Umbilical cord (tissue), 2 donors: ENCODE measurements at places on chromosomes 2 and 18.

DNA sequence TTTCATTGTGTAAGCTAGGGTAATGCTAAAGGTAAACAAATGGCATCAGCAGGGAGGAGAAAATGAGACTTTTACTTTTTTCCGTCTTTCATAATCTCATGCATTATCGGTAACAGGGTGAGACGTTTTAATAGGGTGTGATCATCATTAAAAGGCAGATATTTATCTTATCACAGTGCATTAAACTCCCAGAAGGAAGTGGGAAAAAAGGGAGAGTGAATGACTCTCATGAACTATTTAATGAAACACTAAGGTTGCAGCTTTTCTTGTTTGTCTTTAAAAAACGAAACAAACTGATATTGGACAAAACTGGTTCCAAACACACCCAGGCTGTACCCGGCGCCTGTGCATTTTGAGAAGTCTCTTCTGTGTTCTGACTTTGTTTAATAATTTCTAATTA lies 1936.8 kb upstream of the PIK3C3 start:
- no peak for DNase-seq

DNA sequence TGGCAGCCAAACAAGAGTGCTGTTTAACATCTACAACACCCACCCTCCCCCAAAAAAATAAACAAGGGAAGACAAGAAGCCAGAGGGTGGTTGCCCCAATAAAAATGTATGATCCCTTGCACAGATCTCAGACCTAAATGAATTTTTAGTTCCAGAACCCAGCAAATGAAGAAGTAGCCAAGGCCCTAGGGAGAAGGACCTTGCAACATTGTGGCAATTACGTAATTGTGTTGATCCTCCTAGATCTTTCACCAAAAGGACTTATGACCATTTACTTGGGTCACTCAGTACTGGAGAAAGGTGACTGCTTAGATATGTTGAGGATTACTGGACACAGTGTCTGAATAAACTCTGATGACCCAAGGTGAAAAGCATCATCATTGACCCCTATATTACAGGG lies 1393.8 kb downstream of the LRP1B start:
- DNase-seq: no peak

- DNase-seq: no peak
Observed at GRCh38 chr2:37653805-37654378, 17.6 kb downstream of the CDC42EP3 start.

DNA sequence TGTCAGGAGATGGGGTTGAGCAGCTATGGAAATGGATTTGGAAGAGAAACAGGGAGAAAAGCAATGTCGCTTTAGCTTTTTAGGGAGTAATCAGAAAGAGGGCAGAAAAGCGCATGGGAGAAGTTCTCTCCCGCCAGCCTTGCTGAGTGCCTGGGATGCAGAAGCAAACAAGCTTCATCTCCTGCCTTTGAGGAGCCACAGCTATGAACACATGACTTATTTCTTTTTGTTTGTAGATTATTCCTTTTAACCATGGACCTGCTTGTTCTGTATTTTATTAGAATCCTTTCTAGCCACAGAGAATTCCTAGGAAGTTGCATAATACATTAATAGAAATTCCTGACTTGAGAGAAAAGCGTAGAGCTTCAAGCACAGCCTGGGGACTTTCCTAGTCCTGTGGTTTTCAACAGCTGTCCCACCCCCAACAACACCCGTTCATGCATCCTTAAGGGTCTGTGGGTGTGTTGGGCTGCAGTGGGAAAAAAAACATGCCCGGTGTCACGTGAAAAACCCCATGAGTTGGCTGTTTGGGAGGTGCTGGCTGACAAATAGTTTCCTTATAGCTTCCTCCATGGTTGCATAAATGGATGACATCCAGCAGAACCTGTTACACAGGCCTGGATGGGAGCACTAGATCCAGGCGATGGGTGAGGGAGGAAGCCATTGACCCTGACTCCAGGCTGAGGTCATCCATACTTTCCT lies 14.9 kb downstream of the SLC9A4 start:
- DNase-seq: peak; percentile 3

GRCh38 chr2:200689115-200689514 lies 103.3 kb downstream of the AOX1 start:
- no peak for DNase-seq

- no peak for DNase-seq
Observed at GRCh38 chr2:10165282-10165681, 42.7 kb downstream of the RRM2 start.

GRCh38 chr2:86014493-86014892 lies 91.2 kb downstream of the POLR1A start:
- no peak for DNase-seq

GRCh38 chr2:207064128-207064690 lies 101.5 kb downstream of the KLF7 start:
- DNase-seq: no peak

GRCh38 chr2:135844301-135844895 lies 7.4 kb upstream of the LCT start:
- peak; percentile 89 for DNase-seq

DNA sequence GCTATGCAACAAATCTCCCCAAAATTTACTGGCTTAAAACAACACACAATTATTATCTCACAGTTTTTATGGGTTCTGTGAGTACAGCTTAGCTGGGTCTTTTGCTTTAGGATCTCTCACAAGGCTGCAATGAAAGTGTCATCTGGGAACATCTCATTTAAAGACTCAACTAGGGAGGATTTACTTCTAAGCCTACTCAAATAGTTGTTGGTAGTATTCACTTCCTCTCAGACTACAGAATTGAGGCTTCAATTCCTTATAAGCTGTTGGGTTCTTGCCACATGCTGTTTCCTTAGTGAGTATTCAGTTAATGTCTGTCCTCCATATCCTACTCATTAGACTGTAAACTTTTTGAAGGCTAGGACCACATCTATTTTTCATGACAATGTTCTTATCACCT lies 72.3 kb downstream of the MDH1 start:
- peak; percentile 86 for DNase-seq

DNA sequence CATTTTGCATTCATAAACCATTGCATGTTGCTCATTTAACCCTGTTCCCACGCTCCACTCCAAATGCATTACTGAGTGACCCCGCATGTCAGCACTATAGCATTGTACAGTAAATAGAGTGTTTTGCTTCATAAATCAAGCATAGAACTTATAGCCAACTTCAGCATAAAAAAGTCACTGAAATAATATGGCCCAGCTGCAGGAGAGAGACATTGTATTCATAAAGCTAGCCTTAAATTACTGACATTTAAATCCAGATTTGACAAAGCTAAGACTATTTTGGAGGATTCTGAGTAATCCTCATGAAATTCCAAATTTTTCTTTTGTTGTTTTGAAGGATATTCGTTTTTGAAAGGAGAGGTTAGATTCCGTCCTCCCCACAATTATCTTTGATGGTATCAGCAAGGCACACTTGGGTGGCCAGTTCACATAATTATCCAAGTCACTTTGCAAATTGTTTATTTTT lies 320.9 kb upstream of the TCF4 start:
- DNase-seq: no peak

GRCh38 chr2:80403081-80403480 lies 98.5 kb upstream of the LRRTM1 start:
- DNase-seq: no peak

- no peak for DNase-seq
Observed at GRCh38 chr2:126754240-126755004, 98.5 kb downstream of the GYPC start.

GRCh38 chr2:113895819-113896563 lies 6.1 kb downstream of the ACTR3 start:
- no peak for DNase-seq

- no peak for DNase-seq
Observed at GRCh38 chr2:241539616-241540374, 18.8 kb upstream of the BOK start.

DNA sequence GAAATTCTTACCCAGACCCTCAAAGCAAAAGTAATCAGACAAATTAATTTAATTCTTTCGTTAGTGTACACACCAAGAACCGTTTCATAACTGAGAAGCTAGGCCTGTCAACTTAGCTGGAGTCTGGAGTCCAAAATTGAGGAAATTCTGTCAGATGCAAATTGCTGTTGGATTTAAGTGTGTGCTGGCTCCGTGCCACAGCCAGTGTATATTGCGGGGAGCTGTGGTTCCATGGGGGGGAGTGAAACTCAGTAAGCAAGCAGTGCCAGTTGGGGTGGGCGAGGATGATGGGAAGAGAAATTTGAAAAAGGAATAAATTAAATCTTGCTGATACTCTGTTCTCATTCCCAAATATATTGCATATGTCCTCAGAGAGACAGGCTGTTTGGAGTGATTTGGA lies 4.0 kb downstream of the ARPC2 start:
- no peak for DNase-seq

- no peak for DNase-seq
Observed at GRCh38 chr2:41905597-41906337, 142.1 kb upstream of the PKDCC start.

DNA sequence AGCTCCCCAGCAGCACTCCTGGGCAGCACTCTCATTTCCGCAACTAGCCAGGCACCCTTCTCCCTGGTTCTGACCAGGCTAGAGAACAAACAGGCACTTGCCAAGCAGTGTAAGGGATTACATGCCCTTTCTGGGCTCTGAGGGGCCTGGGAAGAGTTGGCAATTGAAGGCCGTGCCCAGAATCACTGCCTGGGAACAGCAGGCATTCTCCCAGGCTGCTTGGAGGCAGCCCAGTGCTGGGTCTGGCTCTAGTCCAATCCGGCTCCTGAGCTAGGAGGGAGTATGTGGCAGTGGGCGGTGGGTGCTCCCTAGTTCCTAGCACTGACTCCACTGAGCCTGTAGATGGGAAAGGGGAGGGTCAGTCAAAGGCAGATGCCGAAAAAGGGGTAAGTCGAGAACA lies 34.1 kb upstream of the SP3 start:
- no peak for DNase-seq

DNA sequence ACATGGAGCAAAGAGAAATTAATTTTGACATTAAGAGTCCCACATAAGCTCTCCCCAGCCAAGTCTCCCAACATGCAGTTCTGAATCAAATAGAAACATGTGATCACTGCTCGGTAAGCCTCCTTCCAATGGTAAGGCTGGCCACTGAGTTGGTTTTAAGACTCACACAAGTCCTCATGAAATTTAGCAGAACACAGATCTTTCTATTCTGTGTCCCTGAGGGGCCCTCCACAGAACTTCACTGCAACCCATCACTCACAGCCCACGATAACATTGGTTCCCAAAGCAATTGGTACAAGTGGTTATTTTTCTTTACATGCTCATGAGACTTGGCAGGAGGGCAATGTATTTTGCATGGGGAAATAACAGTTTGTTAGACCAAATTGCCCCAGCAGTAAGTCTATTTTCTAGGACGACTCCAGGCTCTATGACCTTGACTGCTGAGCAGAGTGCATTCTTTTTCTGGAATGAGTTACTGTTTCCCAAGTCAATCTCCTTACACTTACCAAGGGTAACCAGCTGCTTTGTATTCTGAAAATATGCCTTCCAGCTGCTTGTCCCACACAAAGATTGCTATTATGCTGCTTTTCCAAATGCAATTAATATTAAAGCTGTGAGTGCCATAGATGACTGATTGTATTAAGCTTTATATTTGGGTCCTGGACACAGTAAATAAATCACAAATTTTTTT lies 142.3 kb upstream of the TANK start:
- DNase-seq: no peak

DNA sequence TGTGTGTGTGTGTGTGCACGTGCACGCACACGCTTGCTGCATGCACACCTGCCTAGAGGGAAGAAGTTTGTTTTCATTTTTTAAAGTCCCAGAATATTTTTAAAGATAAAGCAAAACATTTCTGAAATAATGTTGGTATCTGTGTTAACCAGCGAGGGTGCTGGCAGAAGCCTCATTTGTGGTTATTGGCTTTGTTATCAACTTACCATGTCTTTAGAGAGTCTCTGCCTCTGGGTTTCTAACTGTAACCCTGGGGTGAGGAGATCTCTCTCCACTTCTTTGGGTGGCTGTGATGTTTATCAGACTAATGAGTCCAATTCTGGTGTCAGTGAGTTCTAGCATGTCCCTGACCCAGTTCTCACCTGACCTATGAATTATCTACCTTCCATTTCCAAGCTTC lies 927.6 kb upstream of the FANCL start:
- no peak for DNase-seq
